ENCODE measurements at places on chromosomes 11 and 22.

GRCh38 chr11:44319552-44320288, 9.8 kb upstream of the ALX4 start:
- no peak for DNase-seq

DNA sequence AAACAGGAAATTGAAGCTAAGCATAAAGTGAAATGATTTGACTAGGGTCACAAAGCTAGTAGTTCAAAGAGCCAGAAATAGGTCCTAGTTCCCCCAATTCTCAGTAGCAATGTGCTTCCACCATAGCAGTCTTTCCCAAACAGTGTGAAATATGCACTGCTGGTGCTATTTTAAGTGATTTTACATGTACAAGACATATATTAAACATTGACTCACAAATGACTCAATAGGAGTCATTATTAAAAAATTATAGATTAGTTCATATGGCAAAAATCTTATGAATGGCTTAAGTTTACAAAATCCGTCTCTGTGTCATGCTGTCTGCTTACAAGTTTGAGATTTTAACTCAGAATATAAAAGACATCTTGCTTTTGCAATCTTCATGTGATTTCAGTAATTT, 21.4 kb downstream of the KIF18A start:
- no peak for DNase-seq

DNA sequence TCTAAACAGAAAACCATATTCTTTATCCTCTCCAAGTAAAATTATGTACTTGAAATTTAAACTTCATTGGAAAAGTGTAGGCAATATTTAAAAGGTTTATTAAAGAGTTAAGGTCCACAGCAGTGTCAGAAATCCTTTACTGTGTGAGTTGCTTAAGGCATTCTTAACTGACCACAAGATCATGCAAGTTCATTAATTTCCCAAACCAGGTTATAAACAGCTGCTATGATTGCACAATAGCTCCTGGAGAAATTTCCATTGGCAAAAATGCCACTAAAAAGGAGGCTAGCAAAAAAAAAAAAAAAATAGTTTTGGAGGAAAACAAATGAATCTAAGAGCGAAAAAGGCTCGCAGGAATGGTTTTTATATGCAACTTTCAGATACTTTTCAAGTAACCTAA, 106.2 kb downstream of the ETS1 start:
- no peak for DNase-seq

- DNase-seq, result no peak
Observed at GRCh38 chr22:44597616-44598015, 99.6 kb upstream of the RTL6 start.

- no peak for DNase-seq
Observed at GRCh38 chr11:56706486-56706885, 7.6 kb downstream of the OR9G1 start.

DNA sequence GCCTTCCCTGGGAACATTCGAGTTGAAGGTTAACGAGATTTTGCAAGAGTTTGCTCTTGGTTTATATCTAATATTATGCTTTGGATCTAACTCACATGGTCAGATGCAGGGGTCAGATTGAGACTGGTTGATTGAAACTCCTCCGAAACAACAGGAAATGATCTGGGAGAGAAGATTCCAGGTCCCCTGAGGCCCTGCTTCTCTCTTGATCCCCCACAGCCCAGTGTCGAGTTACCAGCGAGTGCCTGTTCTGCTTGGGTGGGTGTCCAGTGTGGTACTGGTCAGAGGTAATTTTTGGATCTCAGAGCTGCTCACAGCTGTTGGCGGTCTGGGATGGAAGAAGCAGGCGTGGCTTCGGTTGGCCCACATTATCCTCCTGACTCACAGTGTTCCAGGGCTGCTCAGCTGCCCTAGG, 9.2 kb downstream of the FBLN1 start:
- DNase-seq, result no peak

GRCh38 chr11:111382451-111382850, 3.4 kb upstream of the POU2AF1 start:
- no peak for DNase-seq

- DNase-seq, result no peak
Observed at GRCh38 chr22:18069041-18069440, 8.7 kb upstream of the PEX26 start.

DNA sequence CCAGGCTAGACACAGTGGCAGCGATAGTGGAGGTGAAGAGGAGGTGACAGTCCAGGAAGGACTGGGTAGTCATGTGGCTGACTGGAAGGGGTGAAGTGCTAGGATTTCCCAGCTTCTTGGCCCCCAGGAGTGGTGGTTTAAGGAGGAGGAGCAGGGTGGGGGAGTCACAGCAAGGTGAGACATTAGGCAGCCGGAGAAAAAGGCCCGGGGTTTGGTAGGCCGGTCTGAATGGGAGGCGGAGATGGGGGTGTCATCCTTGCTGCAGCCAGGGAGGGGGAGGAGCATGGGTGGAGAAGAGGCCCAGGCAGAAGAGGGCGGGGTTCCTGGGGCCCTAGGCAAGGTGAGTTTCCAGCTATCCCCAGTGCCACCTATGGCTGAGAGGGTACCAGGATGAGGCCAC, 6.1 kb downstream of the SIPA1 start:
- no peak for DNase-seq

- DNase-seq, result no peak
Observed at GRCh38 chr11:61964058-61964665, 3.3 kb downstream of the FTH1 start.

All from neuronal stem cell (in vitro differentiated cells).